GM23338 (cell line): ENCODE measurements at places on chromosomes 6 and 20.
A peak's percentile ranks its signal among the peaks of the same experiment; 100 is the strongest.

DNA sequence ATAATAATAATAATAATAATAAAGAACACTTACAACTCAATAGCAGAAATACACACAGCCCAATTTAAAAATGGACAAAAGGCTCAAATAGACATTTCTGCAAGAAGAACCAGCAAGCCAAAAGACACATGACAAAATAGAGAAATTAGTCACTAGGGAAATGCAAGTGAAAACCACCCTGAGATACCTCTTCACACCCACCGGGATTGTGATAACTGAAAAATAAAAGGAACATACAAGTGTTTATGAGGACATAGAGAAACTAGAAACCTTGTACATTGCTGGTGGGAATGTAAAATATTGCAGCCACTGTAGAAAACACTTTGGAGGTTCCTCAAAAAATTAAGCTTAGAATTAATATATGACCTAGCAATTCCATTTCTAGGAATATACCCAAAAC, 59.2 kb downstream of the ZDHHC14 start:
- no peak for DNase-seq

DNA sequence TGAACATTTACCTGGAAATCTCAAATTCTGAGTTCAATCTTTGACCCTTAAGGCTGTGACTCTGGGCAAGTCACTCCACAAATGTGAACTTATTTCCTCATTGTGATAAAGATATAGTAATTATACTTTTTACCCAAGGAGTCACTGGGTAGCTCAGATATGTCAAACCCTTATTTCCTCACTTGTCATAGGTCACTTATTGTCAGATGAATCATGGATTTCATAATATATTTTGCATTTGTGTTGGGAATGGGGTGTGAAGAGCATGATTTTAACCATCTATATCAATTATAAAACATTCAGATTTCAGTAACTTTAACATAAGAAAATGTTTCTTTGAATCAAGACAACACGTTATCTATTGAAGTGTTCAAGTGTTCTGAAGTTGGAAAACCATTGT, 3.7 kb upstream of the CARMIL1 start:
- DNase-seq, result no peak

GRCh38 chr20:32731882-32732266, 11.4 kb downstream of the COMMD7 start:
- no peak for DNase-seq

DNA sequence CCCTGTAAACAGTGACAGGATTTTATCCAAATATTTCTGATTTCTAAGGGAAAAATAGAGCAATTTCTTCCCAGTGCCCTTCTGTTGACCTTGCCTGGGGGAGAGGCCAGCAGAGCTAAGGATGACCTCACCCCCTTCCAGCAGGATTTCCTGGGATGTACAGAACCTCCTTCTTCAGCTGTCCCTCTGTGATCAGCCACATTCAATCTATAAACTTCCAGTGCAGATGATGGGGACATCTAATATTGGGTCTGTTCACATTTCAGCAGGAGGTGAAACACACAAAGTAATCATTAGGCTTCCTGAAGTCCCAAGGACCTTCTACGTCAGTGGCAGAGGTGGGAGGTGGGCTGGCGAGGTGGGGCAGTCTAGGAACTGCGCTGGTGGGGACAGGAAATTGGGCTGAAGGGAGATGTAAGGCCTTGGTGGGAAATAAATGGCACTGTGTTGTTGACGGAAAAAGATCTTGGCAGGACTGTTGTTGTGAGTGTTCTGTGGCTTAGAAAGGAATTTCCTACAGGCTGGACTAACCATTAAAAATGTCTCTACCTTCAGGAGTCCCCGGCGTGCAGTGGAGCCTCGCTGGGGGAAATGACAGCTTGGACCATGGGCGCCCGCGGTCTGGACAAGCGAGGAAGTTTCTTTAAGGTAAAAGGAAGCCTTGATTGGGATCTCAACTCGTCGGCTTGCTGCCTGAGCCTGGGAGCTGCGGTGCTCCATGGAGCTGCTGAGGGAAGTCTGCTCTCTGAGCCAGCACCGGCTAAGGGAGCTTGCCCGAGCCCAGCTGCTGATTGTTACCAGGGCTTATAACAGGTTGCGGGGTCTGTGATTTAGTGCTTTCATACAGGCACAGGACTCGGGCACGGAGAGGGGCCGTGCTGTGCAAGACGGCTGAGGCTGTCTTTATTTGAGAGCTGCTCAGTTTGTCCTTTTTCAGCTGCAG, 127.9 kb upstream of the NAA20 start:
- DNase-seq, result peak; percentile 7

GRCh38 chr20:34385464-34385863, 22.4 kb downstream of the ITCH start:
- no peak for DNase-seq

- no peak for DNase-seq
Measured at GRCh38 chr20:57685146-57685758, 24.6 kb downstream of the PMEPA1 start.

DNA sequence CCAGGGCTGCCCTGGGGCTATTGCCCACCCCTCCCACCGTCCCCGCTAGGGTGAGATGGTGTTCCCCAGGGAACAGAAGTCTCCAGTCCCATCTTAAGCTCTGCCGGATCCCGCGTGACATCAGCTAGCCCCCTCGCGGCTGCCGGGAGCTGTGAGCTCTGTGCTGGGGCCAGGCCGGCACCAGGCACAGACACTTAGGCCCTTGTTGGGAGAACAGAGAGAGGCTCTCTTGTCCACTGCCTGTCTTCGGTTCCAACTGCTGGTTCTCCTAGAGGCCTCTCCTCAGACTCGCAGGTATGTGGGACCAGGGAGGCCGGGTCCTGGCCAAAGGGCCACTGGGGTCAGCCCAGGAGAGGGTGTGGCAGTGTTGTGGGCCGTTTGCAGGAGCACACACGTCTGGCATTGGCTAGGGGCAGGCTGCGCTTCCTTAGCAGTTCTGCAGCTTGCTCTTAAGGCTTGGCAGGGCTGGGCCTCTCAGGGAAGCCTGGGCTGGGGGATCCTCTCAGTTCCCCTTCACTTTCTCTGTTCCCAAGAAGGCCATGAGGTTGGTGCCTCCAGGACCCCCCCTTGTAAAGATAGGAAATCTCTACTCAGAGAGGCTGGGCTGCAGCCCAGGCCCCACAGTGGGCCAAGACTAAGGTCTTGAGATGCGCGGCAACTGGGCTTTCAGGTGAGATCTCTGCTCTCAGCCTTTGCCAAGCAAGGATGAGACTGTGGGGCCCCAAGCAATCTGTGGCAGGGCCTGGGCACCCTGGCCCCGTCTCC, 6.3 kb downstream of the SGK2 start:
- DNase-seq, result peak; percentile 26

- DNase-seq, result no peak
Measured at GRCh38 chr6:168871642-168872315, 381.9 kb downstream of the THBS2 start.

GRCh38 chr20:35947489-35947888, 6.8 kb downstream of the SCAND1 start:
- peak; percentile 86 for DNase-seq

- DNase-seq, result peak; percentile 68
Measured at GRCh38 chr6:96899019-96899418, 1.3 kb upstream of the NDUFAF4 start.

- DNase-seq, result no peak
Measured at GRCh38 chr6:94036024-94036423, 616.7 kb upstream of the EPHA7 start.

- peak; percentile 78 for DNase-seq
Measured at GRCh38 chr20:6122873-6123648, at the start of gene FERMT1. Gene FERMT1, minus strand, starts transcription at chr20:6123030. Its CDS starts 3,476 bp downstream, at chr20:6119554.

DNA sequence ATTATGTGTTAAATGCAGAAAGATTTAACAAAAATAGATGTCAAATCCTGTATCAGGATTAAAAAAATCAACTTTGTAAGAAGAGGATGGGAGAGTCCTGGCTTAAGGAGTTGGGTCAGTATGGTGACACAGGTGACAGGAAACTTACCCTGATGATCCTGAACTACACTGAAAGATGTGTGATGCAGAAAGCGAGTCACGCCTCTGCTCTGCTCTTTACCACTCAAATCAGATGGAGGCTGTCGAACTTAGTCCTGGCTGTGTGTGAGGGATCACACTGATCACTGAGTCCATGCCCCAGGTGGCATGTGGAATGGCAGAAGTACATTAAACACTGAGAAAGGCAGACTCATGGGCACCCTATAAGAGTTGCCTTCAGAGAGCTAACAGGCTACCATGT, 92.9 kb downstream of the GJA10 start:
- no peak for DNase-seq
